ENCODE measurements at places on chromosomes 13 and 19. TPM values are rescaled to one million over a fixed set of nuclear protein-coding genes. Genes with fewer than 3 reads are reported as not detected.

The TUBA3C gene
- polyA plus RNA-seq, result not detected

The OR7D2 gene
- polyA plus RNA-seq, result not detected

DNA sequence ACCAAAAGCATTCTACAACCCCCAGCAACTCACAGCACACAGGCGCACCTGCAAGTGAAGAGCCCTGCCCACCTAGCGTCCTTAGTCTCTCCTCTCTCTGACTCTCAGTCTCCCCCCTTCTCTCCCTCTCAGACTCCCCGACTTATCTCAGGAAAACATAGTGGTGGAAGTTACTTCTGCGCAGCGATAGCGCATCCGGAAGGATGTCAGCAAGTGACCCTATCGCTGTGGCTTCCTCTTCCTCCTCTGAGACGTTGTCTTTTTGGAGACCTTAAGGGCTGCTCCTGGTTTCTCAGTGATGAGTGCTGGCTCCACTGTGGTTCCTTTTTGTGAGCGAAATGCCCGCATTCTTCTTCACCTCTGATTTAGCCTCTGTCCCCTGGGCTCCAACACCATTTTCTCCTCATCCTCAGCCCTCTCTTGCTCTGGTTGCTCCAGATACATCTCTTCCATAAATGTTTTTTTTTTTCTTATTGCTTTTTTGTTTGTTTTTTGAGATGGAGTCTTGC lies 1.4 kb upstream of the YIF1B start:
- DNase-seq, result no peak

GRCh38 chr19:17737690-17738153 lies 13.6 kb upstream of the FCHO1 start:
- no peak for DNase-seq

GRCh38 chr19:1992759-1993260 lies 22.7 kb downstream of the BTBD2 start:
- peak; percentile 64 for DNase-seq

Measured in sigmoid colon (tissue), 7 donors.